ENCODE measurements at places on chromosomes 5 and 9.

- peak; percentile 36 for DNase-seq
Measured at GRCh38 chr5:102865510-102866236, 110.6 kb downstream of the PAM start.

- no peak for DNase-seq
Measured at GRCh38 chr5:181192337-181193046, 12.5 kb downstream of the TRIM7 start.

DNA sequence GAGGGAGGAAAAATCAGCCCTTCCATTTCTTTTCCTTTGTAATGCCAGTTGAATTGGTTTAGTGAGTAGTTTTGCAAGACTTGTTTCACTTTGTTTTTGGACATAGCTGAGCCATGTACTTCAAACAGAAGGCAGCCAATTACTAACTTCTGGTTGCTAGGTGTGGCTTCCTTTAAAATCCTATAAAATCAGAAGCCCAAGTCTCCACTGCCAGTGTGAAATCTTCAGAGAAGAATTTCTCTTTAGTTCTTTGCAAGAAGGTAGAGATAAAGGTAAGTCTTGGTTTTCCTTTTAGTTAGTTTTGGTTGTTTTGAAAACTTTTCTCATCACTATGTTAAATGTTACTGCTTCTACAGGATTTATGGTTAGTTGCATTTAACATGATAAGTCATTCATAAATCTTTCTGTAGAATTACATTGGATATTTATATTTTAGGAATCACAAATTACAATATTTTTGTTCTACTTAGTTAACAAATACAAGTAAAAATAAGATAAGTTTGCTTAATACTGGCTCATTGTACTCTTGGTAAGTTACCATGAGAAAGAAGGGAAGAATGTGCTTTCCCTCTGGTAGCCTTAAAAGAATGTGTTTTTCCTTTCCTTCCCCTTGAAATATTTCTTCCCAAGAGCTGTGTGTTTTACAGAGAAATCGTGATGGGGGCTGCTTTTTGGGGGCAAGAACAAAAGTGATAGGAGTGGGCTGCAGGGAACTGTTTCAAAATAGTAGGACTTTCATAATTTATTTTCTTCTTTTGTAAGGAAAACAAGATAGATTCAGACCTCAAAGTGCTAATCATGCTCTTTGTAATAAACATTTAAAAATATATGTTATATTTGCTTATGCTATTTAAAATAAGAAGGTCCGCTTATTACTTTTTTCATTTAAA lies at the start of gene ANXA1:
ANXA1 (plus strand) TSS at position 213 of the 890 bp plus-strand sequence. CDS start 6,671 bp downstream, outside the sequence.
- no peak for DNase-seq

DNA sequence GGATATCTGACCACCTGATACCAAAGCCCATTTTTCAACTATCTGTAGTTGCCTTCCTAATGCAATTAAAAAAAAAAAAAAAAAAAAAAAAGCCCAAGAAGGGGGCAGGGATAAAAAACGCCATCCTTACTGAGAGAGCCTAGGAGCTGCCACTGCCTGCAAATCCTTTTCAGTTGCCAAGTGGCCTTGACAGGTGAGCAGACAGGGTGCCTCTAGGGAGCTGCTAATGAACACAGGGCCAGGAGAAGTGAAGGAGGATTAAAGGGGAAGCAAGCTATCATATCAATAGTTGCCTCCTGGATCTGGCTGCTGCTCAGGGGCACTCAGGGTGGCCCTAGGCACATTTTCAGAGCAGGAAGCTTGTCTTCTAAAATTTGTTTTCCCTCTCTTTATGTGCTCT lies 547.4 kb downstream of the TLE1 start:
- no peak for DNase-seq

GRCh38 chr5:141121985-141122384 lies 367 bp downstream of the PCDHB4 start:
- DNase-seq: no peak

- DNase-seq: no peak
Measured at GRCh38 chr5:87252283-87252605, 15.4 kb upstream of the RASA1 start.

GRCh38 chr5:1521671-1522600 lies 1.8 kb downstream of the LPCAT1 start:
- no peak for DNase-seq

DNA sequence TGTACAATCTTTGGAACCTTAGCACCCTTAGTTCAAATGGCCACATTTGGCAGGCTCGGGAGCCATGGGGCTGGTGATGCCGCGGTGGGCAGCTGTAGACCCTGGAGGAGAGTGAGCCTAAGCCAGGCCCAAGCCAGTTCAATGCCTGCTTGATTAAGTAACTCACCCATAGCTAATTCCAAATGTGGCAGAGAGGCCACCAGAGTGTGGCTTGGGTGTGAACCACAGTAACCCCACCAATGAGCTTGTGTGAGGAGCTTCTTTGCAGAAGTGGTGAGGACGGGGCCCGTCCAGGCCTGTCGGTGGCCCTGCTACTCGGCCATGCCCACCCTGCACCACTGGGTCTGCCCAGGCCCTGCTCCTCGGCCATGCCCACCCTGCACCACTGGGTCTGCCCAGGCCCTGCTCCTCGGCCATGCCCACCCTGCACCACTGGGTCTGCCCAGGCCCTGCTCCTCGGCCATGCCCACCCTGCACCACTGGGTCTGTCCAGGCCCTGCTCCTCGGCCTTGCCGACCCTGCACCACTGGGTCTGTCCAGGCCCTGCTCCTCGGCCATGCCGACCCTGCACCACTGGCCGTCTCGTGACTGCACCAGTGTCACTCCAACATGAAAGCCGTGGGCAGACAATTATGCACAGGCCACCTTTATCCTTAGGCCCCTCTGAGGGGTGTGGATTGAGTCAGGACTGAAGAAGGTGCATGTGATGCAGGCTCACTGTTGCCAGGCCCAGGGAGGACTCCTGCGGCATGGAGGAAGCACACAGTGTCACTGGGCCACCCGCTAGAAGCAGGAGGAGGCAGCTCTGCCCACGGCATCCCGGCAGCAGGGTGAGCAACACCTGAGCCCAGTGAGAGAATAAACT lies 75.4 kb downstream of the MRPL36 start:
- DNase-seq: no peak

DNA sequence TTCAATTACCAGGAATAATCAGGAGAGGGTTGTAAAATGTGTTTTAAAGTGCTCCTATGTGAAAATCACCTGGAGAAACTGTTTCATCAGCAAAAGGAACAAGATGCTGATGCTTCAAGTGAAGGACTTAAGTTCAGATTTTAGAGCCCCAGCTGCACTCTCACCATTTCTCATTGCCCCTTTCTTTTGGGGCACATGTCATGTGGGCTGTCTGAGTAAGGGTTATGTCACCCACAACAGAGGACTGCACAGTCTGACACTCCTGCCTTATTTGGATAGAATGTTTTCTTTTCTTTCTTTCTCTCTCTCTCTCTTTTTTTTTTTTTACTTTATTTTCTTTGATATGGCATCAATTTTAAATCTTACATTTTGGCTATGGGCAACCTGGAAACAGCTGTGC lies 204.1 kb upstream of the EFNA5 start:
- no peak for DNase-seq

DNA sequence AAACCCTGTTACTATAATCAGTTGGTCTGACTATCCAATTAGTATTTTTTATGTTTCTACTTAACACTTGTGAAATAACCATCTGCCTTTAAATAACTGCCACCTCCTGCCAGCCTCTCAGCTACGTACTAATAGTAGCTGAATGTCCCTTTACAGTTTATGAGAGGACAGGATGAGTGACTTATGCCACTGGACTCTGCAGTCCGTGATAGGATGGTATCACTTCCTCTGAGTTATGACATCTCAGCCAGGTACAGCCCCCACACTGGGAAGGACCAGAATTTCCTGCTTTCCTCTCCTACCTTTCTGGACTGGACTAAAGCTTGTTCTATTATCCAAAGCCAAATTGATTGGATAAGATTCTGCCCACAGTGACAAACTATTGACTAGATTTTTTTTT lies 102.9 kb downstream of the ZFAND5 start:
- DNase-seq: no peak

- no peak for DNase-seq
Measured at GRCh38 chr5:80070338-80071056, 35.3 kb downstream of the THBS4 start.

DNA sequence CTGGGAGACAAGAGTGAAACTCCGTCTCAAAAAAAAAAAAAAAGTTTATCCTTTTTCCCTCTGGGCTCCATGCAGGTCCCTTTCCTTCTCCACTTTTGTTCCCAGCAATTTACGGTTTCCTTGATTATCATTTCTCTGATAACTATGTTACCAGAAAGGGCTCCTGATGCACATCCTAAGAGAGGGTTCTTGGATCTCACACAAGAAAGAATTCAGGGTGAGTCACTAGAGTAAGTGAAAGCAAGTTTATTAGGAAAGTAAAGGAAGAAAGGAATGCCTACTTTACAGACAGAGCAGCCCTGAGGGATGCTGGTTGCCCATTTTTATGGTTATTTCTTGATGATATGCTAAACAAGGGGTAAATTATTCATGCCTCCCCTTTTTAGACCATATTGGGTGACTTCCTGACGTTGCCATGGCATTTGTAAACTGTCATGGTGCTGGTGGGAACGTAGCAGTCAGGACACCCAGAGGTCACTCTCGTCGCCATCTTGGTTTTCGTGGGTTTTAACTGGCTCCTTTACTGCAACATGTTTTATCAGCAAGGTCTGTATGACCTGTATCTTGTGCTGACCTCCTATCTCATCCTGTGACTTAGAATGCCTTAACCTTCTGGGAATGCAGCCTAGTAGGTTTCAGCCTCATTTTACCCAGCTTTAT lies 13.5 kb upstream of the MELK start:
- DNase-seq: no peak

DNA sequence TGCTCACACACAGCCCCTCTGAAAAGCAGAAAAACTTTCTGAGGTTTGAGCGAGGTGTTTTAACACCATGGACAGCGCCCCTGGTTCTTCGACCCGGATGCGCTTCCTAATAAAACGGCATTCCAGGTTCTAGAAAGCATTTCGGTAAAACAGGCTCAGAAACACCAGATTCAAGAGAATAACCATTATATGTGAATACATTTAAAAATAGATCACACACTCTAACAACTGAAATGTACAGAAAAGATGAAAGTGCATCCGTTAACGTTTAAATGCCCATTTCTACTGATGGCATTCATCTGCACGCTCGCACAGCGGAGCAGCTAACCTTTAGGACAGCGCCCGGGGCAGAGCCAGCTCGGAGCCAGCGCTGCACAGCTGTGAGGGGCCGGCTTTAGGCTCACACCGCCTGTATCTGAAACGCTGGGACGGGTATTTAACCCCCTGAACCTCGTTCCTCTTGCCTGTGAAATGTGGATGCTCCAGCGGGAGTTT lies 26.3 kb upstream of the TENT4A start:
- no peak for DNase-seq

DNA sequence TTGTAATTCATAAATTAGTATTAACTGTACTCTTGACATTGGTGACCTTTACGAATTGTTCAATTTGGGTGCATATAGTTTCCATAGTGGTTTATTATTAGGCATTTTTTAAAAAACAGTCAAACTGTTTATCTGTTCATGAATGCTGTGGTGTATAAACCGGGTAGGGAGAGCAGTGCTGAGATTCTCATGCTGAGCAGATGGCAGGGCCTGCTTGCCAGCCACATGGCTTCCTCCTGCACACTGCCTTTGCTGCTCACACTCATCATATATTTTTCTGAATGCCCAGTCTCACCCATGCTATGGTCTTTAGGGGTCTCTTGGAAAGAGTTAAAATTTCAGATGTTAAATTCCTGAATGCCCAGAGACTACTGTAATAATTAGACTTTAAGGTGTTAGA lies 40.8 kb downstream of the NNT start:
- DNase-seq: no peak

GRCh38 chr5:150304481-150305081 lies 1.9 kb upstream of the ARSI start:
- DNase-seq: no peak

DNA sequence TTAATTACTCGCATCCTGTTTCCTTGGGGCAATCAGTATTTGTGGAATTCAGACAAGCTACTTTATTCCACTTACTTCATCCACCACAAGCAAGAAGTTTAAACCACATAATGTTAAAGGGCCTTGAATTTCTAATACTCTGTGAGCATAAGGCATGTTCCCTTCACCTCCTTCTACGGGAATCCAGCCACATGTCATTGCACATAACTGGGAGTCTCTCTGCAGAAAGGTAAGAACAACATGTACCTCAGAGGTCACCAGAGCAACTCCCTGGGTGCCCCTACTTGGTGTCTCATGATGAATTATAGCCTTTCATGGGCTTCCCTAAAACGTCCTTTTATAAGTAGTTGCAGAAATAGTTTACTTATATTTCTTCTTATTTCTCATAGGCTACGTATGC lies 553.2 kb downstream of the DTWD2 start:
- no peak for DNase-seq

Data from stimulated activated CD4-positive, alpha-beta T cell treated with anti-CD3 and anti-CD28 coated beads, Interleukin-15, amount 100 ng/mL, for 48 hours (primary cell).